ENCODE measurements at places on chromosomes 12 and 14. TPM values are rescaled to one million over a fixed set of nuclear protein-coding genes. Genes with fewer than 3 reads are reported as not detected.

MYH6 gene
- 0.30 TPM for total RNA-seq

WNT1 gene
- not detected for total RNA-seq

DNA sequence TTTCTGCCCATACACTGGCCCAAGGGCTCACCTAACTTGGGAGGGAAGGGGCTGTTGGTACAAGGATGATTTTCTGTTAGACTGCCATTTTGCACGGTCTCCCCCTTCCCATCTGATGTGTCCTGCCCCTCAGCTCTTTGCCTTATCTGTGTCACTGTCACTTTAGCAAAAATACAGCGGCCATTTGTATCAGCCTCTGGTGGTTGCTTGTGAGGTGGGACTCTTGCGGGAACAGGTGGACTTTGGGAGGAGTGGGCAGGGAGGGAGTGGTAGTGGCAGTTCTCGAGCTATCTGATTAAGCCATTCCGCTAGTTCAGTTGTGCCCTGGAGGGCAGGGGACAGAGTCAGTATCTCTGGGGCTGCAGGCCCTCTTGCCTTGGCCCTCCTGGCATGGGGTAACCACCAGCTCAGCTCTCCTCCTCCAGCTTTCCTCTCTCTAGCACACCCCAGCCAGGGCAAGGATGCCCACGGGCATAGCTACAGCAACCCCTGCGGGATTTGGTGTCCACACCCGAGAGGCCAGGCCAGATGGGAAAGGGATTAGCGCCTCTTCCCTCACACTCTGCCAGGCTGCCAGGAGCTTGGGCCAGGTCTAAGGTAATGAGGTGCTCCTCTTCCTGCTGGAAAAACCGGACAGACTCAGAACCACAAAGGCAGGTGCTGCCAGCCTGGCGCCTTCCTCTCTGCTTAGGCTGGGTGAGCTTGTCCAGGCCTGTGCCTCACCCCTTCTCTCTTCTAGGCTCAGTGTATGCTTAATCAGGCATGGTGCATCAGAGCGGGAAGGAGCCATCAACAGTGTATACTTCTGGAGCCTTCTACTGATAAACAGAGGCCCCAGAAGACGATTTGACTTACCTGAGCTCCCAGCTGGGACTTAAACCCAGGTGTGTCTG lies 8.7 kb downstream of the SLC48A1 start:
- H3K4me1 ChIP-seq, result no peaks in the 10 kb centered on the region
- no peaks in the 10 kb centered on the region for H3K27me3 ChIP-seq
- H3K4me3 ChIP-seq, result no peak overlapping the region
- peaks cover 2% of the 10 kb centered on the region for H3K36me3 ChIP-seq

DNA sequence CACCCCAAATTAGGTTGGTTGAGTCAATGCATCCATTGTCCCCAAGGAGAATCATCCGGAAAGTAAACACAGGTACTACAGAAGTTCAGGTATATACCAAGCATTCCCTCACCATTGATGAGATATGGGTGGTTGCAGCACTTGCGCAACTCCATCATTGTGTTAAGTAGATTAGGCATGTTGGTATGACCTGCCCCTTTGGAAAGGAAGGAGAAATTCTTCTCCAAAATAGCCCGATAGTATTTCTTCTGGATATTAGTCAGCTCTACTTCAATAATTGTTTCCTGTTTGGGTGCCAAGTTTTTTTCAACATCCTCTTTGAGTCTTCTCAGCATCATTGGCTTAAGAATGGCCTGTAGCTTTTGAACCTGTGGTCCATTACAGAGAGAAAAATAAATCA lies 21.3 kb upstream of the SUPT16H start:
- peaks cover 51% of the 10 kb centered on the region for H3K36me3 ChIP-seq
- no peak for DNase-seq
- H3K27me3 ChIP-seq, result no peaks in the 10 kb centered on the region
- H3K4me1 ChIP-seq, result no peaks in the 10 kb centered on the region

GRCh38 chr14:102608064-102608446 lies 15.6 kb downstream of the RCOR1 start:
- H3K36me3 ChIP-seq, result no peaks in the 10 kb centered on the region
- H3K4me3 ChIP-seq, result no peak overlapping the region
- H3K4me1 ChIP-seq, result peaks cover 22% of the 10 kb centered on the region
- no peaks in the 10 kb centered on the region for H3K27me3 ChIP-seq
- no peak overlapping the region for H3K27ac ChIP-seq
- no peak for DNase-seq

DNA sequence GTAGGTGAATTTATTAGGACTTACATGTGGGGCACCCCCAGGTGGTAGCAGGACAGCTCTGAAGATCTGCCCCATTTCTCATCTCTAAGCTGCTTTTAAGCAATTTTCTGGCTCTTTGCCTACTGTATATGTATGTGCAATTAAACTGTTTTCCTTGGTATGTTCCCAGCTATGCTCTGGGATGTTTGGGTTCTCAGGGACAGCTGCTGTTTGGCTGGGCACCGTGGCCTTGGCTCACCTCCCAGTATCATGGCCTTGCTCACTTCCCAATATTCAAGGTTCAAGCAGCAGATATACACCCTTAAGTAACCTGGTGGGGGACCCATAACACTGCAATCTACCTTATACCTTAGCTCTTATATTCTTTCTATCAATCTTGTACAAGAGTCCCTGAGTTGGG lies 53.7 kb upstream of the KITLG start:
- H3K4me1 ChIP-seq, result no peaks in the 10 kb centered on the region
- no peak for DNase-seq
- H3K27ac ChIP-seq, result no peak overlapping the region
- H3K27me3 ChIP-seq, result no peaks in the 10 kb centered on the region
- no peaks in the 10 kb centered on the region for H3K36me3 ChIP-seq
- H3K4me3 ChIP-seq, result no peak overlapping the region

DNA sequence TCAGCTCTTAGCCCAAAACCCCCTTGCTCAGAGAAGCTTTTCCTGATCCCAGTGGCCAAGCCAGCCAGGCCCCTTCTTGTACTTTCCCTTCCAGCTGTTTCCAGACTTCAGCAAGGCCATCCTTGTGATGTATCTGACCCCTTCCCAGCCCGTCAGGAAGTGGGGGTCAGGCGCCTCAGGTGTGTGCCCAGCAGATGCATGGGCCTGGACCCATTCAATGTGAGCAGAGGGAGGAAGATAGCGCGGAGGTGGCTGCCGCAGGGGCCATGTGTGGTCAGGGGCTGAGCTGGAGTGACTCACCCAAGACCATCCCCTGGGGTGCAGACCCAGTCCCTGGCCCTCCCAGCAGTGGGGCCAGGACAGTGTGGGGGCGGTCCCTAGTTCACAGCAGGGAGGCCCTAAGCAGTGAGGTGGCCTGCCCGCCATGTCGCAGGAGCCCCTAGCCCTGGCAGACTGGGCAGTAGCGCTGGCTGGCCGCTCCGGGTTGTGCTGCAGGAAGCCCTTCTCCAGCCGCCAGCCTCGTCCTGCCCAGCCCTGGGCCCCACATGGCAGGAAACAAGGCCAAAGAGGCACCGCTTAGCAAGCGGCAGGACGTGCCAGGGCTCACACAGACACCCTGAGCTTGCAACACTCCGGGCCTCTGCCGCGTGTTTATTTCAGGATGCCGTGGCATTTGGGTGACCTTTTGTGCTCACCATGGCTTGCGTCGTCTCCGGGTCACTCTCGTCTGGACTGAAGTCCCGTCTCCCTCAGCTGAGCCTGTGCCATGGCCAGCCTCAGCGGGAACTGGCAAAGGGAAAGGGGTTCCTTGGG lies 12.0 kb downstream of the ADSS1 start:
- DNase-seq, result peak; percentile 80
- no peak overlapping the region for H3K4me3 ChIP-seq
- H3K27ac ChIP-seq, result peak overlapping the region; percentile 82
- no peaks in the 10 kb centered on the region for H3K36me3 ChIP-seq
- peaks cover 49% of the 10 kb centered on the region for H3K4me1 ChIP-seq
- H3K27me3 ChIP-seq, result no peaks in the 10 kb centered on the region
